ENCODE measurements at places on chromosomes 3 and 15.

- no peak for DNase-seq
Observed at GRCh38 chr3:176313426-176313825, 883.9 kb downstream of the TBL1XR1 start.

DNA sequence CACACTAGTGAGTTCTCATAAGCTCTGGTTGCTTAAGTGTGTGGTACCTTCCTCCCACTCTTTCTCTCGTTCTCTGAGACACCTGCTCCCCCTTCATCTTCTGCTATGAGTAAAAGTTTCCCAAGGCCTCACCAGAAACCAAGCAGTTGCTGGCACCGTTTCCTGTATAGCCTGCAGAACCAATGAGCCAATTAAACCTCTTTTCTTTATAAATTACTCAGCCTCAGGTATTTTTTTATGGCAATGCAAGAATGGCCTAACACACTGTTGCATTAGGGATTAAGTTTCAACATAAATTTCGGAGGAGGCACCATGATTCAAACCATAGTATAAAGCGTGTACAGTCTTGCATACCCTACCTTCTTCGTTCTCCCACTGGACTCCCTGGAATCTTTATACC lies 252.3 kb upstream of the CHRM5 start:
- no peak for DNase-seq

DNA sequence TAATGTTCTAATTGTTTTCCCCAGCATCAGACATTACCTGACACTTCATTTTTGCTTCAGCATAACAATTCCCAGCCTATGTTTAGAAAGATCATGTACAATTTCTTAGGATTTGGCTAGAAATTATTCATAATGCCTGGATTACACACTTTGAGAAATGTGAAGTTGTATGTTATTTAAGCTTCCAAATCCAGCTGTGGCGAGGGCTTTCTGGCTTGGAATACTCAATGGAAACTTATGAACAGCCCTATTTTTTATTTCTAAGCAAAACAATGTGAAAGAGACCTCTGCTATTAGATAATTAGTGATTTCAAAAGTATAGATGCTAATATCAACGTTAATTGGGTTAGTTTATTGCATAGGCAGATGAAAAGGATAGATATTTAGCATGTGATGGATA lies 341.6 kb downstream of the ZNF385D start:
- DNase-seq: no peak

DNA sequence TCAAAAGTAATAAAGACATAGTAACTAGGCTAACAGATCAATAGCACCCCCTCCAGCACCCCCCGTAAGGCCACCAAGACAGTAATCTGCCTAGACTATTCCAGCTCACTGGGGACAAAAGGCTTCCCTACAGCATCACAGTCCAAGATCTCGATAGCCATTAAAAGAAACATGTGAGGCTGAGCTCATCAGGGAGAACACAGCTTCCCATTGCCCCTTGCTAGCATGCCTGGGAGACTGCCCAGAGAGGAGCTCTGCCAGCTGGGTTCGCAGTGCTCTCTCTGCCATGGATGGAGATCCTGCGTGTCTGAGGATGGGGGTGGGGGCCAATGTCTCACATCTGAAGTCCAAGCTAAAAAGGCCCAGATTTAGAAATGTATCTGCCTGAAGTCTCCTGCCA lies 17.8 kb downstream of the LRIG1 start:
- DNase-seq: peak; percentile 93

GRCh38 chr15:56598991-56599390 lies 134.1 kb upstream of the MNS1 start:
- DNase-seq: no peak

DNA sequence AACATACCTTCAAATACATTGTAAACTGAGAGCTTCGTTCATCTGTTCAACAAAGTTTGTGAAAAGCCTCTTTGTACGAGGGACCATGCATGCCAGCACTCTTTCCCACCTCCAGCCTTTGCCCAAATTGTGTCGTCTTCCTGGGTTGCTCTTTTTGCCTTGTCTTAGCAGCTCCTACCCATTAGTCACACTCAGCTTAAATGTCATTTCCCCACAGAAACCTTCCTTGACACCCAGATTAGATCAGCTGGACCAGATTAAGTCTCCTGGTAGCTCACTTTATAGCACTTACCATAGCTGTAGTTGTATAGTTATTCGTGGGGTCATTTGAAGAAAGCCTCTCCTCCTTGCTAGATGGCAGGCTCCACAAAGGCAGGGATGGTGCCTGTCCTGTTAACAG lies 24.1 kb upstream of the SNRK start:
- no peak for DNase-seq

- no peak for DNase-seq
Observed at GRCh38 chr15:64096668-64097384, 1.0 kb downstream of the SNX1 start.

DNA sequence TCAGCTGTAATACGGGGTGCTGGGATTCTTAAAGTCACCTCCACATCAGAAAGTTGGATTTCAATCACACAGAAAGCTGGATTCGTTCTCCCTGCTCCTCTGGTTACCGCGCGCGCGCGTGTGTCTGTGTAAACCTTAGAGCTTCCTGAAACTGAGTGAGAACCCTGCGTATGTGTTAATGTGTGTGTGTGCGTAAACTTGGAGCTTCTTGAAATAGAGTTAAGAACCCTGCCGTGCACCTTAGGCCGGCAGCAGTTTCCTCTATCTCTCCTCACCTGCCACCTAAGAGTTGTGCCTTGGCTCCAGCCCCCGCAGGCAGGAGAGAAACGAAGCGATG lies 531 bp downstream of the LZTFL1 start:
- DNase-seq: peak; percentile 81

DNA sequence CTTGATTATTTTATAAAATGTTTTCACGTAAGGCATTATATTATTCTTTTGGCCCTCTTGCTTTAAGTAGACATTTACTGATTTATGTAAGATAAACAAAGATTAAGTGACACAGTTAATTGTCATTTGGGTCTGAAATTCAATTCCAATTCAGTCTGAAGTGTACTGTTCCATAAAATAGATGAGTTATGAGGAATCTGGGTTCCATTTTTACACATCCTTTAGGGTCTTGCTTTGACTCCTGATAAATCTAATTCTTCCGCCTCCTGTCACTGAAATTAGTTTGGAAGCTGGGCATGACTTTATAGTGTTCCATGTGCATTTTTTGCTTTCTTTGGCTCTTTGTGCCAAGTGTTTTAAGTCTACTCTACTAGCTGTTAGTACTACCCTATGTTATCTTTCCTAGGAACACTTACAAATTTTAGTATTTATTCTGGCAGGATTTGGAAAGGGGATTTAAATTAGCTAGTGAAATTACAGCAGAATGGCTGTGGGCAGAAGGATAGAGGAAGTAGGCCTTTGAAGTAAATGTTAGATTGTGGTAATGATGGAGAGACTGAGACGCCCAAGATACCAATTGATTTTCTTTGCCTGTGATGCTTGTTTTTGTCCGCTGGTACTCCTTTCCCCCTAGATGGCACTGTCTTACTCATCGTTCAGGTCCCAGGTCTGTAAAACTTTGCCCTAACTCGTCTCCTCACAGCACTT lies 14.3 kb downstream of the ARL8B start:
- no peak for DNase-seq

GRCh38 chr3:4853749-4854140 lies 125.5 kb upstream of the BHLHE40 start:
- DNase-seq: no peak

- peak; percentile 47 for DNase-seq
Observed at GRCh38 chr3:14487086-14487485, 53.1 kb downstream of the GRIP2 start.

DNA sequence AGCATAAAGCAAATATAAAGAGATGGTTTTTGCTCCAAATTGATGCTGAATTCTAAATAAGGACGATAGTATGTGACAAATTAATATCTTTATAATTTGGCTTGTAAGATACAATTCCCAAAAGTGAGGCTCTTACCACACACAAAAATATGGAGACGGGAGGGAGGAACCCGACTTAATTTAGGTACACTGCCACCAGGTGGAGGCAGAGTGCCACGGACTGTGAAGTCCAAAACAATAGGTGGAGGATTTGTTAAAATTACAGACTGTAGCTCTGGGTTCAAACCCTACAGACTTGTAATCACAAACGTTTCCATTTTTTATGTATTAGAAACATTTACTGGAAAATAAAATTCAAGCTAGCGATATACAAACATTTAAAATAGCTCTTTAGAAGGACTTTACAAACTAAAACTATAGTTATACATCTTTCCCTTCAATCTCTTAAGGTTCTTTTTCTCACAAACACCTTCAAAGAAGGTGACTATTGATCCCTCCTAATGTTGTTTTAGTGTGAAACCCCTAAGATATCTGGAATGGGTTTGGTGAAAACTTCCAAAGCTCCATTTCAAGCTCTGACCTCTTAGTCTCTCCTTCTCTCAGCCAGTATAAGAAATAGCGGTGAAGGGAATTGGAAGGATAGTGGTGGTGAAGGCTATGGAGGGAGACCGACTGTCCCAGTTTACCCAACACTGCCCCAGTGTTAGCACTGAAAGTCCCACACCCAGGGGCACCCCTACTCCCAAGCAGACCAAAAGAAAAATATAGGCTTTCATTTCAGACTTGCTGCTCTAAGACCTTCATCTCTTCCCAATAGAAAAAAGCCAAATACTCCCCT lies 89.7 kb downstream of the AQP9 start:
- peak; percentile 90 for DNase-seq

DNA sequence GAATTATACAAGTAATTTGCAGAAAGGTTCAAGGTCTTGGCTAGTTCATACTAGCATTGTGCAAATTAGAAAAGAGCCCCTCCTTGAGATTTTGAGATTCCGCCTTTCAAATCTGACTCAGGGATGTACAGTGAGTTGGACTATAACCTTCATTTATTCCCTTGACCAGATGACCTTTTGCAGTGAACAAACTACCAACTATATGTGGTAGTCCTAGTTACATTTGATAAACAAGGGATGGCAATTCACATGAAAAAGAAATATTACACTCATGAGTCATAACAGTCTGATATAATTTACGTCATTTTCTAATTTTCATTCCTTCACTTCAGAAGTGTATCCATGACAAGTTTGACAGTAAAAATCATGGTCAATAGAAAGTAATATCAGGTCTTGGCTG lies 860.4 kb downstream of the ROBO1 start:
- no peak for DNase-seq

GRCh38 chr15:66775127-66776105 lies 73.4 kb downstream of the SMAD6 start:
- DNase-seq: no peak

DNA sequence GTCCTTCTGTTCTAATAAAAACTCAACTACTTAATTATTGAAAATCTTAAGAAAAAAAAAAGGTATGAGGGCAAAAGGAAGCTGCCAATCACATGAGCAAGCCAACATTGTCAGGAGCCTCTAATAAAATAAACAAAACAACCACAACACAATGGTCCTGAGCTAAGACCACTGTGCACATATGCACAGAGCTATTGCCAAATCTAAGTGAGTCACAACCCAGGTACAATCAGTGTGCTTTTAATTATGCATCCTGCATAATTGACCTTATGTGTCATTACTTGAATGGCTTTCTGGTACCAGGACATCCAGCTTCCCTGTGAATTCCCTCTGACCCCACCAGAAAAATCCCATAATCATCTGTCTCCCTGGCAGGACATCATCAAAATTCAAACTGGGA lies 639.8 kb downstream of the MAGI1 start:
- DNase-seq: no peak

GRCh38 chr15:52936489-52936888 lies 146.4 kb upstream of the ONECUT1 start:
- no peak for DNase-seq

DNA sequence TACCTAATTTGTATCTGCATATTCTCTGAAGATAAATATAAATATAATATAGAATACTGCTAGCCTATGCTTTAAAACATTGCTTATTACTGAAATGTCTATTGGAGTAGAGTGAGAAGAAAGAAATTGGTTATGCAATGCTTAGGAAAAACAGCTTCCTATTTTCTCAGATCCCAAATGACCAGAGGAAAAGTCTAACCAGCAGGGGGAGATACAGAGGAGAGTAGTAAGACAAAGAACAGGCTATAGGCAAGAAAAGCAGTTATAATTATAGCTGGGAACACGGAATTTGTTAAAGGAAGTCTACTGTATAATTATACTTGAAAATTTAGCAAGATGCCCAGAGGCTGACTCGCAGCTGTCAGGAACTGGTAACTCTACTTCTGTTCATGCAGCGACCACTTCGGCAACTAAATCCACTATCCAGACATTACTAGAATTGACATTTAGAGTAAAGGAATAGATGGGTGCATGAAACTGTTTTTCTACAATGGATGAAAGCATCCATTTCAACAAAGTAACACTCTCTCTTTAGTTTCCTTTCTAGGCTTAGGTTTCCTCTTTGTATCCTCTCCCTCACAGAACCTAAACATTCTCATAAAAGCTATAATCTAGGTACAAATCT lies 97.2 kb downstream of the TBC1D5 start:
- no peak for DNase-seq

DNA sequence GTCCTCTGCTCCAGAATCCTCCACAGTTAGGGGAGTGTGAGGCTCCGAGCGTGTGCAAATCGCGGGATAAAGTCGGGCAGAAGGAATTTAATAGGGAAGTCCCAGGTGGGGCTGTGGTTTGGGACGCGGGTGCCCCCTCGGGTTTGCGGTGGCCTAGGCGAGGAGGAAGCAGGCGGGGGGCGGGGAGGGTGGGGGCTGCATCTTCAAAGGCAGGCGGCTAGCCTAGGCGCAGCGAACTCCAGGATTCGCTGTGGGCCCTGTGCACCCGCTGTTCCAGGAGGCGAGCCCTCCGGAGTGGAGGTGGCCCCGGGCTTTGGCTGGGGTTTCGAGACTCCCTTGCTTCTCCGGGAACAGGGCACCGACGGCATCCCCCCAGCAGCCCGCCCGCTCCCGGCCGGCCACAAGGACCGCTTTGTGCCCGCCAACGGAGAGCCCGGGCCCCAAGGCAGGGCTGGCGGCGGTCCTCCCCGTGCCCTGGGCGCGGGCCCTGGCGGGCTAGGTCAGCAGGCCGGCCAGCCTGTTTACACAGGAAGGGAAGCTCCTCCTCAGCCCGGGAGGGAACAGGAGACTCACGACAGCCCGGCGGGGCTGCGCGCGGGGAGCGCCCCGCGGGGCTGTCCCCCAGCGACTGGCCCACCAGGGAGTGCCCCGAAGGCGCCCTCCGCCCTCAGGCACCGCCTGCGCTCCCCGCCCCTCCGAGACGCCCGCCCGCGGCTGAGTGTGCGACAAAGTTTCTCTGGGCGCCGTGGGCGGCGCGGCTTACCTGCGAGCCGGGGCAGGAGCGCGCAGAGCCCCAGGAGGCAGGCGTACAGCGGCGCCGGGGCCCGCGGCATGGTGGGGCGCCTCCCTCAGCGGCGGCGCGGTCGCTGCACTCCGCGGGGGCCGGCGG lies 753 bp downstream of the ITGB5 start:
- DNase-seq: peak; percentile 86

DNA sequence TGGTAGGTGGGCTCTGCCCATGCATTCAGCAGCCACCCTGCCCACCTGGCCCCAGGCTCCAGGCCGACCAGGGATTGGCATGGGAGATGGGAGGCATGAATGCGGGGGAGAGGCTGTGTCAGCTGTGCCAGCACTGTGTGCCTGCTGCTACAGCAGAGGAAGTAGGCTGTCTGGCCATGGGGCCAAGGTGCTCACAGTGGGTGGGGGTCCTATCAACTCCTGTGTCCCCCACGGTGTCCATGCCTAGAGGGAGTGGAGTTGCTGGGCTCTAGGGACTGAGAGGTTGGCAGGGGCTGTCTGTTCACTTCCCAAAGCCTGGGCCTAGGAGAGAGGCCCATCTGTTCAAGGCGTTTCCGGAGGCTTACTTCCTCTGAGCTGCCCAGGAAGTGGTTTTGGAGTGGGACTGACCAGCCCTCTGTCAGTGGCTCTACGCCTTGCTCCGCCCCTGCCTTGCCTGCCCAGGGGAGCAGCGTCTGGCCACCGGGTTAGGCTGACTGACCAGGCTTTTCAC lies 5.8 kb downstream of the PRKCD start:
- DNase-seq: peak; percentile 93

Measured in posterior vena cava (tissue), 2 donors.